Occipital lobe (tissue), 3 donors: ENCODE measurements at places on chromosomes 2 and 18.

DNA sequence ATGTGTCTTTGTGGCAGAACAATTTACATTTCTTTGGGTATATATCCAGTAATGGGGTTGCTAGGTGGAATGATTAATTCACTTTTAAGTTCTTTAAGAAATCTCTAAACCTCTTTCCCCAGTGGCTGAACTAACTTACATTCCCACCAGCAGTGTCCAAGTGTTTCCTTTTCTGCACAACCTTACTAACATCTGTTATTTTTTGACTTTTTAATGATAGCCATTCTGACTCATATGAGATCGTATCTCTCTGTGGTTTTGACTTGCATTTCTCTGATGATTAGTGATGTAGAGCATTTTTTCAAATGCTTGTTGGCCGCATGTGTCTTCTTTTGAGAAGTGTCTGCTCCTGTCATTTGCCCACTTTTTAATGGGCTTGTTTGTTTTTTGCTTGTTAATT, 43.1 kb upstream of the PTH2R start:
- no peak for DNase-seq

DNA sequence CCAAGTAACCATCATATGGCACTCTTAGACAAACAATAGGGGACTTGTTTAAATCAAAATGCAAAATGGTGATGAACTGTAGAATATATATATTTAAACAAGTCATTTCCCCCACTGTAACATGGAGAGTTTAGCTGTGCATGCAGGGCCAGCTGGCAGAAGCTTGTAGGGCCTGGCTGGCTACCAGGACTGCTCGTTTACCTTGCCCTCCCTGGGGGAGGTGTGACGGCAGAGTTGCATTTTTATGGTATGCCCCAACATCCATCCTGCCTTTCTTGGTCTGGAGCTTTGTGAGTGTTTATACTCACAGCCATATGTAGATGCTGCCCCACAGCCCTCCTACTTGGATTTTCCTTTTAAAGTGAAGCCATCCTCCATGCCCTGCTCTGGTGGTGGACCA, 101.7 kb upstream of the ZFP36L2 start:
- DNase-seq: no peak

DNA sequence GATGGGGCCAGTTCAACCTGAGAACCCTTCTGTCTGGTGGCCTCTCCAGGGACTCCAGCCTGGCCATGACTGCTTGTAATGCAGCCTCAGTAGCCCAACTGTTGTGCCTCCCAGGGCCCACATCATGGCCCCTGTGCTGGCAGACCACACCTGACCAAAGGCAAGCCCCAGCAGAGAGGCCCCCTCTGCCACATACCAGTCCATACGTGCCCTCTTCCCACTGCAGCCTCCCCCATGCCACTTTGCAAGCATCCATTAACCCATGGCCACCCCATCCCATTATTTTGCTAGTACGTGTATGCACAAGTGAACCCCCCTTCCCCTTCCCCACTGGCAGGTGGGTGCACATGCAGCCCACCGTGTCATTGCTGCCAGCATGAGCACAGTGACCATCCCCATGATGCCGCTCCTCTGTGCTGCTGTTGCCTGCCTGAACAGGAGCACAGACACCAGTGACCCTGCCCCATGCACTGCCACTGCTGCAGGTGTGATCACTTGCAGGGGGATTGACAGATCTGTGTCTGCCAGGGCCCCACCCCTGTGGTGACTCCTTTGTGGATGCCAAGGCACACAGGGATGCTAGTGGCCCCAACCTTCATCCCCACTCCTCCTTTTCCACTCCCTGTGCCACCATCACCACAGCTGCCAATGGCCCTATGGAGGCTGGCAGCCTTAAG, 330.0 kb upstream of the DSEL start:
- no peak for DNase-seq

DNA sequence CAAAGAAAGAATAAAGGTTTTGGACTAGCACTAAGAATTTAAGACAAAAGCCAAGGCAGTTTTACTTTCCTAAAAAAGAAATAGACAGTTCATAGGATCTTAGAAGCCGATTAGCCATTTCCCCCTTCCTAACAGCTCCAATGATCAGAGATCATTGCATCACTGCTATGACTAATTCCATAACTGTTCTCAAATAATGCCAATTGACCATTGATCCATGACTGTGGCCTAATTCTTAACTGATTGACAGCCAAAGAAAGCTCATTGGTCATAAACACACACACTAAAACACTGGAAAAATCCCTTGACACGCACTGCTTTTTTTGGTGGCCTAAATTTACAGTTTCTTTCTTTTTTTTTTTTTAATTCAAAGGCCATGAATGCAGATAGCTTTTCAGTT, 345.0 kb upstream of the ACVR2A start:
- DNase-seq: no peak

DNA sequence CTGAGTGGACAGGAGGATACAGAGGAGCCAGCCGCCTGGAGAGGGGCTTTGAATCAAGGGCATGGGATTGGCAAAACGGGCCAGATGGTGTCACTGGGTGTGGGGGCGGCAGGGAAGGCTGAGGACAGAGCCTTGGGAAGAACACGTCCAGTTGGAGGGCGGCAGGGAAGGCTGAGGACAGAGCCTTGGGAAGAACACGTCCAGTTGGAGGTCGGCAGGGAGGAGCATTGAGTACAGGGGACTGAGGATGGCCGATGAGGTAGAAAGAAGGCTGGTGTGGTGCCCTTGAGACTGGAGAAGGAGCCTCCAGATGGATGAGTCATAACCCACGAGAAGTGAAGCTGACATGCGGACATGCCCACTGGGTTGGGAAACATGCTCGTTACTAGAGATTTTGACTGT, 4.5 kb downstream of the HES6 start:
- DNase-seq: no peak

GRCh38 chr2:196160101-196160500, 11.3 kb downstream of the STK17B start:
- no peak for DNase-seq

- no peak for DNase-seq
Observed at GRCh38 chr2:161367675-161368074, 48.4 kb upstream of the TBR1 start.

GRCh38 chr2:120622886-120623753, 112.5 kb upstream of the GLI2 start:
- no peak for DNase-seq

DNA sequence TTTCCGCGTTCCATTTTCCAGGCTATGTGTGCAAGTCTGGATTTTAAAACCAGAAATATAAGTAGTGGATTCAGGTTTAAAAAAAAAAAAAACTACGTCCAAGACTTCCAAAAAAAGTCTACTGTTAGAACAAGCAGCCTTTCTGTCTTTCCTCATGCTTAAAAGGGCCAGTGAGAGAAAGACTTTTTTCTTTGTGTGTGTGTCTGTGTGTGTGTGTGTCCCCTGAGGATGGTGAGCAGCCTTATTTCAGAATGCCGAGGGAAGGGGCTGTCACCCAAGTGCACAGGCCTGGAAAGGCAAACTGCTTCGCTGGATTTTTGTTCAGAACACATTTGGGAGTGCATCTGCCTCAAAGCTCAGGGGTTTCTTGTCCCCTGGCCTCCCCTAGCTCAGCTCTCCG, 98.8 kb downstream of the ZBTB7C start:
- no peak for DNase-seq
